Esophagus muscularis mucosa (tissue), 4 donors: ENCODE measurements at places on chromosomes 7 and 10. TPM values are rescaled to one million over a fixed set of nuclear protein-coding genes. Genes with fewer than 3 reads are reported as not detected.
A peak's percentile ranks its signal among the peaks of the same experiment; 100 is the strongest.

DNA sequence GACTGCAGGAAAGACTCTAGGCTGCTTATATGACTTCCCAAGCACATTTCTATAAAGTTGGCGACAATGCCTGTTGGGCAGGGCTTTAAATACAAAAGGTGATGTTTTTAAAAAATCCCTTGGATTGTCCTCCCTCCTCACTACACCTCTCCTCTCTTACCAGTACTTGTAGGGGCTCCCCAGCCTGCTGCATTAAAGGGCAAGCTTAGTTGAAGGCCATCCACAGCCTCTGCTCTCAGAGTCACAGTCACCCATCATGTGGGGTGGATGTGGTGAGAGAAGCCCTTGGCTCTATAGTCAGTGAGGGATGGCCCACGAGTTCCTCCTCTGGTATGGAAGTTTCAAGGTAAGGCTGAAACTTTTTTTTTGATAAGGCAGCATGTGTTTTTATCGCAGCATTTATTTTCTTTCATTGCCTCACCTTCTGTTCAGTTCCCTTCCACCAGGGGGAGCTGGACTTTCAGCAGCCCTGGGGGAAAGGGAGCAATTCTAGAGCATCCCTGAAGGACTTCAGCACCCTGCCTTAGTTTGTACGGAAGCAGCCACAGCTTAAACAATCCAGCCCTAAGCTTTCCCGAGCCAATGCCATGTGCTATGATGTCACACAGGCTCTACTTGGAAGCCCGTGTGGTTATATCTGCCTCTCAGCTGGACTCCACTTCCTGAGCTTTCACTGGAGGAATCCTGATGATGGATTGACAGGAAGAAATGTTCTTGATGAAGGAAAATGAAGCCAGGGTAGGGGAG lies 131.9 kb downstream of the CALCR start:
- DNase-seq: no peak
- H3K36me3 ChIP-seq: no peaks in the 10 kb centered on the region
- no peak overlapping the region for H3K4me3 ChIP-seq
- H3K4me1 ChIP-seq: no peaks in the 10 kb centered on the region
- H3K27ac ChIP-seq: no peak overlapping the region
- H3K27me3 ChIP-seq: no peaks in the 10 kb centered on the region

GRCh38 chr7:29115753-29116152 lies 30.6 kb downstream of the CPVL start:
- no peaks in the 10 kb centered on the region for H3K36me3 ChIP-seq
- H3K4me3 ChIP-seq: no peak overlapping the region
- no peaks in the 10 kb centered on the region for H3K27me3 ChIP-seq
- no peaks in the 10 kb centered on the region for H3K4me1 ChIP-seq
- DNase-seq: no peak
- H3K27ac ChIP-seq: no peak overlapping the region

GRCh38 chr7:12695965-12696364 lies 8.5 kb downstream of the ARL4A start:
- no peaks in the 10 kb centered on the region for H3K27me3 ChIP-seq
- no peak overlapping the region for H3K27ac ChIP-seq
- peaks cover 14% of the 10 kb centered on the region for H3K4me1 ChIP-seq
- H3K4me3 ChIP-seq: no peak overlapping the region
- DNase-seq: no peak

DNA sequence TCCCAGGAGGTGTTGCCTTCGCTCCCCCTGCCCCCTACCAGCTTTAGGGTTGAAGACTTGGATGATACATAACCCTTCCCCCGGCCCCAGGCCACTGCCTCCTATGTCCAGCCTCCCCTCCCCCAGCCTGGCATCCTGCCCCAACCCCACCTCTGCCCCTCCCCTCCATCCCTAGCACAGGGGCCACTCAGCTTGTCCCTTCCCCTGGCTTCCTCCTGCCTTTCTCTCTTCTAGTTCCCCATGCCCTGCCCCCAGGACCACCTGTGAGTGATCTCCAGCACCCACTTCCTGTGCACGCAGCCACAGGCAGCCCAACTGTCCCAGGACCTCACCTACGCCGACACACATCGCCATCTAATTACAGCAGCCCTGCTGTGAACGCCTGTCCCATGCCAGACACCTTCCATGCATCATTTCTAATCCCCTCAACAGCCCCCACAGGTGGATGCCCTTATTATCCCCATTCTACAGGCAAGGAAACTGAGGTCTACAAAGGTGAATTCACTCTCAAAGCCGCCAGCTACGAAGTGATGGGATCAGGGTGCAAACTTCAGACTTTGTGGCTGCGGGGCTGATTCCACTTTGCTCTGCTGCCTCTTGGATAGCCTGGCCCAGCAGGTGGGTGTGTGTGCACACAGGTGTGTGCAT lies 82.4 kb upstream of the CHST15 start:
- no peaks in the 10 kb centered on the region for H3K36me3 ChIP-seq
- DNase-seq: no peak
- H3K27ac ChIP-seq: no peak overlapping the region
- no peaks in the 10 kb centered on the region for H3K4me1 ChIP-seq

The IDI2 gene
- not detected for total RNA-seq

The GPR158 gene
- 0.06 TPM for total RNA-seq

The GRM3 gene
- total RNA-seq: not detected

DNA sequence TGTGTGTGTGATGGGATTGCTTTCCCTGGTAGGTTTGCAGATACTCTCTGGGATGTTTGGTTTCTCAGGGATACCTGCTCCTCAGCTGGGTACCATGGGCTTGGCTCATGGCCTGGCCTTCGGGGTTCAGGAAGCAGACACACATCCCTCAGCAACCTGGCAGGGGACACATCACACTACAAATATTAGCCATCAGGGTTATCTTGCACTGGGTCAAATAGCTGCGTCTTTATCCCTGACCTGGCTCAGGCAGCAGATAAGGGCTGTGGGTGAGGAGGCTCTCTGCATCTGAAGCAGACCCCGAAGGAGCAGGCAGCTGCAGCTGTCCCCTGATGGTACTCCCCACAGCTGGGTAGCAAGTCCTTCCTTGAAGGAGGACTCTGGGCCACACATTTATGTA lies 25.7 kb upstream of the CDHR3 start:
- DNase-seq: no peak
- peaks cover 32% of the 10 kb centered on the region for H3K4me1 ChIP-seq
- H3K4me3 ChIP-seq: no peak overlapping the region
- H3K36me3 ChIP-seq: no peaks in the 10 kb centered on the region

- no peak overlapping the region for H3K4me3 ChIP-seq
- H3K27ac ChIP-seq: no peak overlapping the region
- H3K4me1 ChIP-seq: peaks cover 23% of the 10 kb centered on the region
- no peaks in the 10 kb centered on the region for H3K27me3 ChIP-seq
Observed at GRCh38 chr7:43668035-43668434, 61.3 kb downstream of the COA1 start.

DNA sequence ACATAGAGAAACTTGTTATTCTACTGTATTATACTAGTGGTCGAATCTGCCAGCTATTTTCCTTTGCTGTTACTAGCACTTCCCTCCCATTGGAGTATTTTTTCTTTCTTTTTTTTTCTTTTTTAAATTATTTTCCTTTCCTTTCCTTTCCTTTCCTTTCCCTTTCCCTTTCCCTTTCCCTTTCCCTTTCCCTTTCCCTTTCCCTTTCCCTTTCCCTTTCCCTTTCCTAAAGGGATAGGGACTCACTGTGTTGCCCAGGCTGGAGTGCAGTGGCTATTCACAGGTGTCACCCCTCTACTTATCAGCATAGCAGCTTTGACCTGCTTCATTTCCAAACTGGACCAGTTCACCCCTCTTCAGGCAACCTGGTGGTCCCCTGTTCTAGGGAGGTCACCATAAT lies 212.6 kb upstream of the SP4 start:
- no peak overlapping the region for H3K4me3 ChIP-seq
- H3K36me3 ChIP-seq: no peaks in the 10 kb centered on the region
- H3K27ac ChIP-seq: no peak overlapping the region
- H3K4me1 ChIP-seq: no peaks in the 10 kb centered on the region

GRCh38 chr7:155002411-155003091 lies 373 bp downstream of the PAXIP1 start:
- peaks cover 6% of the 10 kb centered on the region for H3K36me3 ChIP-seq
- no peaks in the 10 kb centered on the region for H3K27me3 ChIP-seq
- peaks cover 27% of the 10 kb centered on the region for H3K4me1 ChIP-seq
- no peak for DNase-seq
- H3K27ac ChIP-seq: peak overlapping the region; percentile 84

DNA sequence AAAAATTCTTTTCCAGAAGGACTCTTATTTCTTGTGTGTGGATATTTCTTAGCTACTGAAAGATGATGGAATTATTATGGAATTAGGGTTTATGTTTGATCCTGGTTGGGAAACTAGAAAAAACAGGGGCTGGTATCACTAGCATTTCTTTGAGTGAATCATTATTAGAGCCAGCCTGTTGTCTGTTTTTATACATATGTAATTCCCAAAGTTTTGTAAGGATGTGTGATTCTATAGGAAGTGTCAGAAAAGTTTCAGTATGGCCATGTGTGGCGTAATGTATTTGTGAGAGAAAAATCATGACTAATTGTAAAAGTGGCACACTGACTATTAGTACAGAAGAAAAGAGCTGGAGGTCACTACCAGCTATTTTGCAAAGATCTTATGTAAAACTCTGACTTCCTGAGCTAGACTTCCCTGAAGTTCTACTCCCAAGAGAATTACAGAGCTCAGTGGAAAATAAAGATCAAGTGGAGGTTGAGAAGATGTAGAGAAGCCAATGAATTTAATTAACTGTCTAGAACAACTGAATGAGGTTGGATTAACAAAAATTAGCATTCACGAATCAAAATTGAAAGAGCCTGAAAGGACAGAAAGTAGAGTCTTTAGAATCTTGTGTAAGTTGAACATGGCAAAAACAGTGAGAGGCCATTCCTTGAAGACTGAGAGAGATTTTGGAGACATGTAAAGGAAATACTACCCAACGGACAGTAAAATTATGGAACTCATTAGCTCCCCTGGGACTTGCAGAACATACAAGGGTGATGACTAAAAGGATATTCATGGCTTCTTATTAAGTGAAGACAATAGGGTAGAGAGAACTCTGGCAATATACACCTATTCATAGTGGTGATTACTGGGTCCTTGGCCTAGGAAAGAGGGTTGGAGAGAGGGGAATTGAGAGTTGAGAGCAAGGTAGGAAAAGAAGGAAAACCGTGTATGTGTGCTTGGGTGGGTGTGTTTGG lies 12.5 kb downstream of the ZNF365 start:
- H3K36me3 ChIP-seq: no peaks in the 10 kb centered on the region
- no peaks in the 10 kb centered on the region for H3K27me3 ChIP-seq
- H3K4me3 ChIP-seq: no peak overlapping the region
- no peaks in the 10 kb centered on the region for H3K4me1 ChIP-seq
- no peak overlapping the region for H3K27ac ChIP-seq
- no peak for DNase-seq
